Activated CD8-positive, alpha-beta T cell treated with anti-CD3 and anti-CD28 coated beads for 36 hours (primary cell): ENCODE measurements at places on chromosomes 1 and 21. TPM values are rescaled to one million over a fixed set of nuclear protein-coding genes. Genes with fewer than 3 reads are reported as not detected.

Gene ACOT11
- total RNA-seq = 1.2 TPM

Gene G0S2
- total RNA-seq = 4.9 TPM

Gene ADORA1
- total RNA-seq = not detected

Gene CAPN8
- not detected for total RNA-seq

Gene VSIG8
- not detected for total RNA-seq

- DNase-seq = no peak
Observed at GRCh38 chr1:246934765-246935164, 3.0 kb upstream of the AHCTF1 start.

- no peak for DNase-seq
Observed at GRCh38 chr1:59509341-59509875, 212.5 kb downstream of the FGGY start.

GRCh38 chr1:116110567-116111523, at the start of gene MAB21L3:
Gene MAB21L3, plus strand, starts transcription at chr1:116111399. Its CDS starts 1,217 bp downstream, at chr1:116112616.
- DNase-seq = no peak
